Stimulated activated naive CD8-positive, alpha-beta T cell treated with anti-CD3 and anti-CD28 coated beads, Interleukin-15, Interleukin-2, amounts not matched to agents 100 U/mL and 50 U/mL, for 24 hours (primary cell): ENCODE measurements at places on chromosomes 2 and 18.
A peak's percentile ranks its signal among the peaks of the same experiment; 100 is the strongest.

- no peak for DNase-seq
Measured at GRCh38 chr2:217000406-217000805, 140.5 kb upstream of the TNP1 start.

GRCh38 chr2:232658217-232658785 lies 24.9 kb downstream of the EFHD1 start:
- DNase-seq: no peak

DNA sequence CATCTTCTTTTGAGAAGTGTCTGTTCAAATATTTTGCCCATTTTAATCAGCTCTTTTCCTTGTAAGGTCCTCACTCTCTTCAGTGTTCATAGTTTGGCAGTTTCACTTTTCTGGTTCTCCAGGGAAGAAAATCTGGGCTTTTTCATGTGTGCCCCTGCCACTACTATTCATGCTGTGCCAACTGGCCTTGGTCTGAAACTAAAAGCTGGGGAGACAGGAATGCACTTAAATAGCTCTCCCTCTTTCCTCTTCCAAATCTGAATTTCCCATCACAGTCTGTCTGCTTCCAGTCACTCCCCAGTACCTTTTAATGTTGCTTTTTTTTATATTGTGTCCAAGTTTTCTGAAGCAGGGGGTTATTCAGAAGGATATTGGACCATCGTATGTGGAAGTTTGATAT lies 574.3 kb upstream of the POU3F3 start:
- no peak for DNase-seq

DNA sequence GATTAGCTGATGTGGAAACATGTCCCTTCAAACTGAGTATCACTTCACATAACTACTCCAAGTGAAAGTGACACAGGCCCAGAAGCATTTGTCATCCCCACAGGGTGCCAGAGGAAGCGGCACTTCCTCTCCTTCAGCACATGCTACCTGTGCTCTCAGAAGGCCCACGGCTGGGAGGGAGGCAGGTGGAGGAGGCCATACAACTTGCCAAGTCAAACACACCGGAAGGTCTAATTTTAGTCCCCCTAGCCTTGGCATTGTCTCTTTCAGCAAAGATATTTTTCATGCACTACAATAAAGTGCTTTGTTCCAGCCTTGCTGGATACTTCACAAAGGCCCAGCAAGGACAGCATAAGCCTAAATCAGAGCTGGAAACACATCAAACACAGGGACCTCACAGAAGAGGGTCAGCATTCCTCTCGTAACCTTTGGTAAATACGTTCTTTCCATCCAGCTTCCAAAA lies 38.0 kb downstream of the VSNL1 start:
- no peak for DNase-seq

DNA sequence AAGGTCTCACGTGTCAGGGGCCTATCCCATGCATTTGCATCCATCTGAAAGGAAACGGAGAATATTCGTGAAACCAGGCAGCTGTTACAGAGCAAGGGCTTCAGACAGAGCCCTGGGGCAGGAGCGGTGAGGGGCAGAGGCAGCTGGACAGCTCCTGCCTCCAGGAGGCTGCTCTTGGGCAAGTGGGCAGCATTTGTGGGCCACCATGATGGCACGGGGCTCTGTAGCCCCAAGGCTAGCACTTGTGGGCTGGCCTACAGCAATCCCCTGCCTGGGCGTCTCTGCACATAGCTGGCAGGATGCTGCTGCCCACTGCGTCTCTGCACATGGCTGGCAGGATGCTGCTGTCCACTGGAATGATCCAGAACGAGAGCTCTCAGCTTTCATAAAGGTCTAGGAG lies 52.8 kb upstream of the PTMA start:
- no peak for DNase-seq

- no peak for DNase-seq
Measured at GRCh38 chr2:95329891-95330793, 33.0 kb downstream of the KCNIP3 start.

- no peak for DNase-seq
Measured at GRCh38 chr2:156700681-156701080, 264.5 kb downstream of the GPD2 start.

- no peak for DNase-seq
Measured at GRCh38 chr2:158213773-158214172, 112.1 kb downstream of the UPP2 start.

GRCh38 chr2:120546048-120546864 lies 189.4 kb upstream of the GLI2 start:
- no peak for DNase-seq

GRCh38 chr2:19371996-19372582 lies 13.7 kb upstream of the OSR1 start:
- no peak for DNase-seq

DNA sequence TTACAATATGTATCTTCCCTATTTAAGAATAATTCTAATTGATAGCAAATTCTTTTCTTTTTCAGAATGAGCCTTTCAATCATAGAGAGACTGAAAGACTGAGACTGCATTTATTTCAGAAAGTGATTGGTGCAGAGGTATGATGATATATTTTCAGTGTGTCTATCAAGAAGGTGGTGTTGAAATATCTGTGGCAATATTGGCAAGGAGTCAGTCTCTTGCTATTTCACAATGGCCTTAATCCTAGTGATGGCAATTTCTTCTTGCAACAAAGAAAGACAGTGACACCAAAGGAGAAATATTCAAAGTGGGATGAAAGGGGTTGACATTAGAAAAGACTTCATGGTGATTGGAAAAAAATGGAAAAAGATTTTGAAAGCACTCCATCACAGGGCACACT lies 21.7 kb upstream of the ZBTB14 start:
- no peak for DNase-seq

- DNase-seq: no peak
Measured at GRCh38 chr18:31077878-31078277, 24.3 kb downstream of the DSC2 start.

GRCh38 chr2:31429759-31430438 lies 15.4 kb upstream of the XDH start:
- peak; percentile 30 for DNase-seq

GRCh38 chr18:24923138-24923537 lies 428.8 kb downstream of the ZNF521 start:
- no peak for DNase-seq

DNA sequence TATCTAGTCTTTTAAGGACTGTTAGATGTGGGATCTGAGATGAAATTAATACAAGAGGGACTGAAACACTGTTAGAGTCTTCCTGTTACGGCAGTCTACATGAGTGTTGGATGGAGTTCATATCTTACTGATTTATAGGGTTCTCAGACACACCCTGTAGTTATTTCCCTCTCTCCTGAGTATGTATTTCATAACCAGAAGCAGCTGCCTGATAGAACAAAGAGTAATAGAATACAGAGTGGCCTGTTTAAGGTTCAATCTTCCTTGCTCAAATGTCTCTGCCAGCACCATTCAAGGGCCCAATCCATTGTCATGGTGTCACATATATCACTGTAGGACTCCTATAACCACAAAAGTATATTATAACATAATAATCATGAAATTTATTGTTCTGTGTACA lies 1229.1 kb upstream of the ACVR2A start:
- no peak for DNase-seq

DNA sequence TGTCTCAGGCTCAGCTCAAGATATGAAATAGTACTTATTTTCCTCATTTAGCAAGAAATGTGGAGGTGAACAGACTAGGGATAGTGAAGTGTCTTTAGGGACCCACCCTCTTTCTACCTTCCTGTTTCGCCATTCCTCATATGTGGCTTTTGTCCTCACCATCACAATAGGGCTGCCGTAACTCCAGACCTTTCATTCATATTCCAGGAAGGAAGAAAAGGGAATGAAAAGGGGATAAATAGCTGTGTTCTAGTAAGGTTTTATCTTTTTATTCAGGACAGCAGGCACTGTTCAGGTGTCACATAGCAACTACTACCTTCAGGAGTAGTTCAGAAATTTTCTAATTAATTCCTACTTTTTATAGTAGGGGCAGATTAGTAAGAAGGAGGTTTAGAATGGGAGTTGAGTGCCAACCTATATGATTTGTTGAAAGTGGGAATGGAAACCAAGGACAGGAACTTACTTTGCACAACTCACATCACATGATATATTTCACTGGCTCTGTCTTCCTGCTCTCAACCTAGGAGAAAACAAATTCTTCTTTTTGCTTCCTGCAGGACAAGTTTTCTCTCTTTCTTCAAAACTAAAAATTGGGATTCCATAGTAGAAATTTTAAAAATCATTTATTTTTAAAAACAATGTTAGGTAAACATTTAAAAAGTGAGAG lies 36.0 kb upstream of the HDAC4 start:
- DNase-seq: no peak
